Muscle of arm (tissue), 14 donors: ENCODE measurements at places on chromosomes 13 and 19.

GRCh38 chr19:31499281-31500196 lies 150.3 kb upstream of the TSHZ3 start:
- no peak for DNase-seq

GRCh38 chr13:88000239-88000638 lies 329.1 kb downstream of the SLITRK5 start:
- no peak for DNase-seq

DNA sequence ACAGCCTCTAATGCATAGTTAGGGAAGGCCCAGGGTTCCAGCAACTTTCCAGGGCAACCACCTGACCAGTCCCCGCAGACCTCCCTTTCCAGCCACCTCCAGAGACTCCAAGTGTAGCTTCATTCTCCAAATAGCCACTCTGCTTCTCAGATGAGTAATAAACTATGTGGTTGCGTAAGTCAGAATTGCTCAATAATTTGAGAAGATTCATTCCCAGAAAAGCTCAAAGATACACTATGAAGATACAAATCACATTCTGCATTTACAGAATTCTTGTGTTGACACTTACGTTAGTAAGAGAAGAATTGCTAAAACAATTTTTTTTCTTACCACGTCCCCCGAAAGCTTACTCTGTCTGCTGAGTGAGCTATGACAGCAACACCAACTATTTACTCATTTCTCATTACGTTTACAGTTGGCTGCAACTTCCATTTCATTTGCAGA lies 8.2 kb upstream of the LATS2 start:
- peak; percentile 64 for DNase-seq

GRCh38 chr13:45280751-45281634 lies 60.0 kb downstream of the TPT1 start:
- peak; percentile 22 for DNase-seq

GRCh38 chr19:58516964-58517833 lies 2.4 kb downstream of the ZBTB45 start:
- DNase-seq, result no peak

DNA sequence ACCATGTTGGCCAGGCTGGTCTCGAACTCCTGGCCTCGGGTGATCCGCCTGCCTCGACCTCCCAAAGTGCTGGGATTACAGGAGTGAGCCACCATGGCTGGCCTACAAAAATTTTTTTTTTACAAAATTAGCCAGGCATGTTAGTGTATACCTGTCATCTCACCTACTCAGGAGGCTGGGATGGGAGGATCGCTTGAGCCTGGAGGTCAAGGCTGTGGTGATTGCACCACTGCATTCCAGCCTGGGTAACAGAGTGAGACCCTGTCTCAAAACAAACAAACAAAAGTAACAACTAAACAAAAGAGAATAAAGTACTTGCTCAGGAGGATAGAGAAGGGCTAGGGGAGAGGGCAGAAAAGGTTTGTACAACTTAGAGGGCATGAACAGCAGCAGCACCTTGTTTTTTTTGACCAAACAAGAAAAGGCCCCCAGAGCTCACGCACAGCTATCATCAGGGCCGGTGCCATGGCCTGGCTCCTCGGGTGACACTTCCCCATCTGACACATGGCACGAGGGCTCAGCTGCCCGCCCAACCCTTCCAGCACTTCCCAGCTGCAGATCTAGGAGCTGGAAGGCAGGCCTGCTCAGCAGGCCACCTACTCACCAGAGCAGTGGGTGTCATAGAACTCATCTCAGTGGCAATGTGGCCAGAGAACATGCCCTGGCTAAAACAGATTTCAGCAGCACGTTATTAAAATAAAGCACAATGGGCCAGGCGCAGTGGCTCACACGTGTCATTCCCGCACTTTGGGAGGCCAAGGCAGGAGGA lies 8.6 kb upstream of the SLC7A9 start:
- no peak for DNase-seq

DNA sequence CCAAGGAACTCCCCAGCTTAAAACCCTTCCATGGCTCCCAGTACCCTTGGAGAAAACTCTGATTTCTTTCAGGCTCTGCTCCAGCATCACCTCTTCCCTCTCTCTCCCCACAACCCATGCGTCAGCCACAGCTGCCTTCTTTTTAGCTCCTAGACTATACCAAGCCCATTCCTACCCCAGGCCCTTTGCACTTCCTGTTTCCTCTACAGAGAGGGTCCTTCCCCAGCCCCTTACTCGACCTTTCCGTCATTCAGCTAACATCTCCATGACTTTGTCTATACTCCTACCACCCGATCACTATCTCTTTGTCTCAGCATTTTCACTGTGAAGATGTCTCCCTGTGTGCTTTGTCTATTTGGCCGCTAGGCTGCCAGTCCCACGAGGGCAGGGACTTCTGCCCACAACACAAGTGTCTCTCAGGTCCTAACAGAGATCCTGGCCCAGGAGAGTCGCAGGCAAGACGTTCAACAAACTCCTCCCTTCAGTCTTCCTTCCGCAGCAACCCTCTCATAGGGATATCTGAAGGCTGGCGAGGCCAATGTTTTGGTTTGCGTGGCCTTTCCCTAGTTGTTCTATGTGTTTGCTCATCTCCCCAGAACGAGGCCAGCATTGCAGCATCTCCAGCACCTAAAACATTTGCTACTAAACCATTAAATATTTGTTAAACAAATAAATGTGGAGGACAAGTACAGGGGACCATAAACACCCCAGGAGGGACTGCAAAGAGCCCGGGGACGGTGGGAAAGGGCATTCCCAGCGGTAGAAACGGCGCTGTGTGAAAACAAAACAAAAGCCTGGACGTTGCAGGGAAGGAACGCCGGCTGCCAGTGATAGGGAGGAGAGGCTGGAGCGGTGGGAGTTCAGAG lies 816 bp downstream of the CCNP start:
- DNase-seq, result no peak

- DNase-seq, result no peak
These were observed 15.6 kb downstream of the LSM4 start for GRCh38 chr19:18307271-18307681.

GRCh38 chr13:100597253-100597652 lies 8.7 kb upstream of the GGACT start:
- no peak for DNase-seq

- DNase-seq, result peak; percentile 83
These were observed 1.1 kb upstream of the FXYD3 start for GRCh38 chr19:35114353-35115176.

DNA sequence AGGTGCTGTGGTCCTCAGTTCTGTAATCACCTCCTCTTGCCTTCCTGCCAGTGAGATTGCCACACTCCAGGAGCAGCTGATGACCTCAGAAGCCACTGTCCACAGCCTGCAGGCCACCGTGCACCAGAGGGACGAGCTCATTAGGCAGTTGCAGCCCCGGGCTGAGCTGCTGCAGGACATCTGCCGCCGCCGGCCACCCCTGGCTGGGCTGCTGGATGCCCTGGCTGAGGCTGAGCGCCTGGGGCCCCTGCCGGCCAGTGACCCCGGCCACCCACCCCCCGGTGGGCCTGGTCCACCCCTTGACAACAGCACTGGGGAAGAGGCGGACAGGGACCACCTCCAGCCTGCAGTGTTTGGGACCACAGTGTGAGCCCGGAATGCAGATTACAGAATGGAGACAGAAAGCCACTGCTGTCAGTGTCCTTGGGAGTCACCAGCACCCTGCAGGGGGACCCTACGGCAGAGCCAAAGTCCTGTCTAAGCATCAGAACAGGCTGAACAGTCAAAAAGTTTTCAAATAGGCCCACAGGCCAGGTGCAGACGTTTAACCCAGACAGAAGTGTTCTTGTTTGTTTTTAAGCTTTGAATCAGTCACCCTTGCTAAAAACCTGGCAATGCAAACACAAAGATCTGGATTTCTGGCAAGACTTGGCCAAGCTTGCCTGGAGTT lies 4.2 kb downstream of the VMAC start:
- DNase-seq, result no peak

GRCh38 chr19:34667349-34668076 lies 9.4 kb downstream of the SCGB2B2 start:
- no peak for DNase-seq

- no peak for DNase-seq
These were observed 12.8 kb upstream of the MAP2K2 start for GRCh38 chr19:4136680-4137088.

DNA sequence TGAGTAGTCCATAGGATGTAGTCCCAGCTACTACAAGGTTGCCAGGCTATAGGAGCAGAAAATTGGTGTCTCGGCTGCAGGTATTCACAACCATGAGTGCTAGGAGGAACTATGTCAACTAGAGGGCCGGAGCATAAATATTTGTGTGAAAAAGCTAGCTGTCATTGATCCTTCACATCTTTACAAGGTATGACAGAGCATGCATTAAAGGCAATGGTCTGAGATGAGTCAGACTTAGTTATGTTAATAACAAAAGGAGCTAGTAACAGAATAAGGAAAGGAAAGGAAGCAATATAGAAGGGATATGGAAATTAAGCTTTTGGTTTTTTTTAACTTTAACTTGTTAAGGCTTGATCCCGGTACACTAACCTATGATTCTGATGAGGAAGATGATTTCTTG lies 40.9 kb upstream of the PSG9 start:
- DNase-seq, result no peak

DNA sequence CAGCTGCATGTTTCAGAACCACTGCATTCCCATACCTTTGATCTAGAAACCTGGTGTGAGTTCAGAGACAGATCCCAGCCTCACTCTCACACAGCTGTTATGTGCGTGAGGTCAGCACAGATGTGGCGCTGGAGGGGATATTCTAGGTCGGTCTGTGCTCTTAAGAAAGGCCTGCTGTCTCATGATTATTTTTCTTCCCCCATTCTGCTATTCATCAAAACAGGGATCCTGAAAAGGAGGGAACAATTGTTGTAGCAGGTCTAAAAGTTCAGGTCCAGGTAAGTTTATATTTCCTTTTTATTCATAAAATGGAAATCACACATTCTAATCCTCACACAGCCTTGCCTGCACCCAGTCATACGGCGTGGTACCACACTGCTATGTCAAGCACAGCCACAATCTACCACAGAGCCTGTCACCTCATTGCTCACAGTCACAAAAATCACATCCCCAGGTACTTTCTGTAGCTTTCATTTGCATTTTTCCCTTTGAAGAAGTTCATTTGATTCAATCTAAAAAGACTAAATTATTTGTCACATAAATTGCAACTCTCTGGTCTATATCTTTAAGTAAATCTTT lies 867 bp downstream of the ZNF546 start:
- DNase-seq, result no peak

DNA sequence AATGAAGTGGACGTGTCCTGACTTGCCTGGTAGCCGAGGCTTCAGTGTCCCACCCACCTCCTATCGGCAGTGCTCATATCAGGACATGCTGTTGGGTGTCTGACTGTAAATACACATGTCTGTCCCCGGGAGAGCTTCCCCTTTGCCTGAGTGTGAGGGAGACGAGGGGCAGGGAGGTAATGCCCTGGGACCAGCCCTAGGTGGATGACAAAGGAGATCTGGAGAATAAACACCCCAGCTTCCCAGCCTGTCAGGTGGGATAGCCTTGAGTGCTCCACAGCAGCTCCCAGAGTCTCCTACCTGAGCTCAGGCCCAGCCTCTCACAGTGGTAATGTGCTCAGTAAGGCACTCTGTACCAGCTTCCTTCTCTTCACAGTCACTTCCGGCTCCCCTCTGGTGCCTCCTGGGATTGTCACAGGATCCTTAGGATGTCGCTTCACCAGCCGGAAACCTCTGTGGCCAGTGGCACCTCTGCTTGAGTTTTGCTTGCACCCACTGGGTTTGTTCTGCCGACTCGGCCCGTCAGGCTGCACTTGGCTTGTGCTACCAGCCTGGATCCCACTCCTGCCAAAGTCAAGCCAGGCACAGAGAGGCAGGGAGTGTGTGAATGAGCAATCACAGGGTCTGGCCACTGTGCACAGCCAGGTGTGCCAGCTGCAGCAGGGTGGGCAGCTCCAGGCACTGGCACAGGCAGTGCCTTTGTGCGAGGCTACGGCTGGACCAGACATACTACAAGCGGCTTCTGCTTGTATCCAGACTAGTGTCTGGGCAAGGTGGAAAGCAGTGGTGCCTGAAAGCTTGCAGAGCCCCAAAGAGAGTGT lies 54.4 kb upstream of the RGCC start:
- no peak for DNase-seq

- DNase-seq, result no peak
These were observed 1.1 kb downstream of the NLRP13 start for GRCh38 chr19:55930996-55931515.
